ENCODE measurements at places on chromosomes 16 and 17. TPM values are rescaled to one million over a fixed set of nuclear protein-coding genes. Genes with fewer than 3 reads are reported as not detected.

The RBFOX1 gene
- total RNA-seq = not detected

GRCh38 chr16:66605979-66606751, 1.7 kb downstream of the CMTM3 start:
- DNase-seq = no peak

The DPEP3 gene
- total RNA-seq = 0.48 TPM

The CDH1 gene
- 1.4 TPM for total RNA-seq

- no peak for DNase-seq
These were observed 194.4 kb upstream of the MAF start for GRCh38 chr16:79794941-79795340.

DNA sequence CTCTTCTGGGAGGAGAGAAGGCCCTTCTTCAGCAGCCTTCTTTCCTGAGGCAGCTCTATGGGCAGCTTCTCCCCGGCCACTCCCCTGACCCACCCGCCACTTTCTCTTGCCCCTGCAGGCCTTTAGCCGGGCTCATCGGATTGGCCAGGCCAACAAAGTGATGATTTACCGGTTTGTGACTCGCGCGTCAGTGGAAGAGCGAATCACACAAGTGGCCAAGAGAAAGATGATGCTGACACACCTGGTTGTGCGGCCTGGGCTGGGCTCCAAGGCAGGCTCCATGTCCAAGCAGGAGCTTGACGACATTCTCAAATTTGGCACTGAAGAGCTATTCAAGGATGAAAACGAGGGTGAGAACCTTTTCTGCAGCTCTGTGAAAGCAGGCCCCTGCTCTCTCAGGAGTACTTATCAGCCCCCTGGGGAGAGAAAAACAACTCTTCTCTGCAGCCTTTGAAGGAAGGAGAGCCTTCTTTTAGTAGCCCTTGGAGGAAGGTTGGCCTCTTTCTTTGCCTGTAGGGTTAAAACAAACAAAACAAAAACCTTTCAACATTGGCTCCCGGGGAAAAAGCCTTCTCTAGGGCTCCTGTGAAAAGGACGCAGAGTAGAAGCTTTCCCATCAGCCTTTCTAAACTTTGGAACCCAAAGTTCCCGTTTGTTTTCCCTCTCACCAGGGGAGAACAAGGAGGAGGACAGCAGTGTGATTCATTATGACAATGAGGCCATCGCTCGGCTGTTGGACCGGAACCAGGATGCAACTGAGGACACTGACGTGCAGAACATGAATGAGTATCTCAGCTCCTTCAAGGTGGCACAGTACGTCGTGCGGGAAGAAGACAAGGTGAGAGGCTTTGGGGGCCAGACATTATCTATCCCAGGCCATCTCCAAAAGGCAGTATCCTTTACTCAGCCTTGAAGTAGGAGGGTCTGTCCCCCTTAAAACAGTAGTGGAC, 12.7 kb downstream of the RNF227 start:
- DNase-seq = no peak

- no peak for DNase-seq
These were observed 19.1 kb downstream of the ST6GALNAC2 start for GRCh38 chr17:76566613-76566943.

Data from T-cell (primary cell).